ENCODE measurements at places on chromosomes 4 and X.

DNA sequence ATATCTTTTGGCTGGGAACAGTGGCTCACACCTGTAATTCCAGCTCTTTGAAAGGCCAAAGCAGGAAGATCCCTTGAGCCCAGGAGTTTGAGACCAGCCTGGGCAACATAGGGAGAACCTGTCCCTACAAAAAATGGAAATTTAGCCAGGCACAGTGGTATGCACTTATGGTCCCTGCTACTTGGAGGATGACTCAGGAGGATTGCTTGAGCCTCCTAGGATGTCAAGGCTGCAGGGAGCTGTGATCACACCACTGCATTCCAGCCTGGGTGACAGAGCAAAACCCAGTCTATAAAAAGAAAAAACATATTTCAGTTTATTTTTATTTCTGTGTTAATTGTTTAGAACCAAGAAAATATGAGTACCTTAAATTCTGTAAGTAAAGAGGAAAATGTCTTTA lies 123.7 kb downstream of the CBR4 start:
- no peak for DNase-seq

DNA sequence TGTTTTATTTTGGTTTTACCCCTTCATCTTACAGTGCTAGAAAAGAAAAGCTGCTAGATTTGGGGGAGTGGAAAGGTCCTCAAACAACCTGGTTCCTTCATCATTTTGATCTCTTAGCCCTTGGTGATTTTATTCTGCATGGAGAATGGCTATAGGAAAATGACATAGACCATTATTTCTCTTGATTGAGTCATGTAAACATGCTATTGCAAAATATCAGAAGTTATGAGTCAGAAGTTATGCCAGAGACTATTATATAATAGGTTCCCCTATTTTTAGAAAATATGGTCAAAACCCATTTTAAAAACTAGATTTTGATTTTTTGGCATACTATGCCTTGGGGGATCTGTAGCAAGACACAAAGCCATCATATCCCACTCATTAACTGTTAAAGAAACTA lies 83.7 kb upstream of the FAM9C start:
- no peak for DNase-seq

DNA sequence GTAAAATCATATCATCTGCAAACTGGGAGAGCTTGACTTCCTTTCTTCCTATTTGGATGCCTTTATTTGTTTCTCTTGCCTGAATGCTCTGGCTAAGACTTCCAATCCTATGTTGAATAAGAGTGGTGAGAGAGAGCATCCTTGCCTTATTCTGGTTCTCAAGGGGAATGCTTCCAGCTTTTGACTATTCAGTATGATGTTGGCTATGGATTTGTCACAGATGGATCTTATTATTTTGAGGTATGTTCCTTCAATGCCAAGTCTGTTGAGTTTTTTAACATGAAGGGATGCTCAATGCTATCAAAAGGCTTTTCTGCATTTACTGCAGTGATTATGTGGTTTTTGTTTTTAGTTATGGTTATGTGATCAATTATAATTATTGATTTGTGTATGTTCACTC lies 2144.6 kb upstream of the TENM3 start:
- DNase-seq: no peak

DNA sequence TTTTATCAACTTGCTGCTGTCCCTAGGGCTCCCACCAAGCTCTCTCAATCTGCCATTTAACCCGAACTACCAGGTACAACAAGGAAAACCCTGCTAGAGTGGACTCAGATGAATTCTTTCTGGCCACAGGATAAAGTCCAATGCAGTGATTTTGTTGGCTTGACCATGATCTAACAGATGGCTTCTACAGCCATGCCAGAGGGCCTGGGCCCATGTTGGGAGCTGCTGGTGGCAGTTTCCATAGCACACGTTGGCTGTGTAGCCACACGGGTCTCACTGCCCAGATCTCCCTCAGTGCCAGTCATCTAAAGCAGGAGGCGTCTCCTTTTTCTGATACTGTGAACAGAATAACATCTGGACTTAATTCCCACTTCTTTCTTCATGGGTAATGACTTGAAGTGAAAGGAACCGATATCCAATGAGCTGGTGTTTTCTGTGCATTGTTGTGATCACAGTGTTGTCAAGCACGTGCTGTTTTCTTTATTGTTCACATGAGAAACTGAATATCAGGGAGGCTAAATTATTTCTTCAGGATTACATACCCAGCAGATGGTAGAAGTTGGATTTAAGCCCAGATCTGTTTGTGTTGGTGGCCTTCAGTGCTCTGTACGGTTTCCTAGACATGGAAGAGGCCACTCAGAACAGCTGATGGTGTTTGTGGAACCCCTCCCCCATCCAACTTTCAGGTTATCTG lies 85.2 kb upstream of the CLCN4 start:
- no peak for DNase-seq

DNA sequence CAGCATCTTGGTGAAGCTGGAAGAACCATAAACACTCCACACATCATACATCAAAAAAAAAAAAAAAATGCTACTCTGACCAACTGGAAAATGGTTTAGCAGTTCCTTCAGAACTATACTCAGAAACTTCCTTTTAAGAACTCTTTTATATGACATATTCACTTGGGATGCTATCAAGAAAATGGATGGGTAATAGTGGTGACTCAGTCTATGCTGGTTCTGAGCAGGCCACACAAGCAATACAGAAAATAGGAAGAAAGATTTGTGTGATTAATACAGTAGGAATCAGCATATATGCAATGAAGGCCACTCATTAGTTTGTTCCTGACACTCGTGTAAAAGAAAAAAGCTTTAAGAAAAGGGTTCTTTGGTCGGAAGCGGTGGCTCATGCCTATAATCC lies 123.5 kb upstream of the FAT4 start:
- no peak for DNase-seq

DNA sequence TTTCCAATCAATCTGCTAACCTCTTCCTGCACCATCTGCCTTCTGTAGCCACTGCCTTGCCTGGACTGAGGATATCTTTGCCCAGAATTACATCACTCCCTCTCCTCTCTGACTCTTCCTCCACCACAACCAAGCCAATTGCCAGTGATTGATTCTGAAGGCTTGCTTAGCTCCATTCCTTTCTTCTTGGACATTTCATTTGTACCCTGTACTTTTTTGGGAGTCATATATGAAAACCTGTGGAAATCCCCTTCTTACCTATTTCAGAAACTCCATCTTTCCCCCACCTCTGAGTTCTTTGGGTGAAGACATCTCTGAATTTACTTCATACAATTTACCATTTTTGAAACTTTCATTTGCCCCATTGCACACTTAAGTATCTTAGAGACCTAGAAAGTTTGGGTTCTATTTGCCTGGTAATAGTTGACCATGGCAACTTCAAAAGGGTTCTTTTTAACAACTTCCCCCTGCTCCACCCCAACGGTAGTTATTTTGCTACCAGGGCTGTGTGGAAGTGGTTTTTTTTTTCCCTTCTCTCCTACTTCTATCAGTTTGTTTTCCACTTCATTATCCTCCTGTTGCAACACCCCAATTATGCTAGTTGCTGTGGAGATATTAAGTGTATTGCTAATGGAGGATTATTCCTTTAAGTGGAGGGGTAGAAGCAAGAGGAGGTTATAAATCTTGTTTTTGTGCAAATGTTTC lies 14.3 kb downstream of the SGMS2 start:
- no peak for DNase-seq

GRCh38 chr4:71749008-71749594 lies 34.8 kb downstream of the GC start:
- DNase-seq: no peak

DNA sequence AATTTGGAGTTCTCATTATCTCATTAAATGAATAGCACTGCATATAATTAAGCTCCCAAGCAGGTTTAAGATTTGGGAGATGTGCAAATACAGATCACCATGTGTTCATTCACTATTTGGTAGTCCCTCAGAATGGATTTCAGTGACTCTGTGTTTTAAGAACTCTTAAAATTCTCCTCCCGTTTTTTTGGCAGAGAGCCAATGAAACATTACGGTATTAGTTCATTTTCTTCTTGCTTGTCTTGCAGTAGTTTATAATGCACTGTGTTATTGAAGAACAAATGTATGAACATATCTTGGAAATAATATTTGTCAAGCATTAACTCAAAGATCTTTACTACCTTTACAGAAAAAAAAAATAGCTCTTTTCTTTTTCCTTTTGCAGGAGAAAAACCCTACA lies 32.7 kb downstream of the KLF3 start:
- no peak for DNase-seq

DNA sequence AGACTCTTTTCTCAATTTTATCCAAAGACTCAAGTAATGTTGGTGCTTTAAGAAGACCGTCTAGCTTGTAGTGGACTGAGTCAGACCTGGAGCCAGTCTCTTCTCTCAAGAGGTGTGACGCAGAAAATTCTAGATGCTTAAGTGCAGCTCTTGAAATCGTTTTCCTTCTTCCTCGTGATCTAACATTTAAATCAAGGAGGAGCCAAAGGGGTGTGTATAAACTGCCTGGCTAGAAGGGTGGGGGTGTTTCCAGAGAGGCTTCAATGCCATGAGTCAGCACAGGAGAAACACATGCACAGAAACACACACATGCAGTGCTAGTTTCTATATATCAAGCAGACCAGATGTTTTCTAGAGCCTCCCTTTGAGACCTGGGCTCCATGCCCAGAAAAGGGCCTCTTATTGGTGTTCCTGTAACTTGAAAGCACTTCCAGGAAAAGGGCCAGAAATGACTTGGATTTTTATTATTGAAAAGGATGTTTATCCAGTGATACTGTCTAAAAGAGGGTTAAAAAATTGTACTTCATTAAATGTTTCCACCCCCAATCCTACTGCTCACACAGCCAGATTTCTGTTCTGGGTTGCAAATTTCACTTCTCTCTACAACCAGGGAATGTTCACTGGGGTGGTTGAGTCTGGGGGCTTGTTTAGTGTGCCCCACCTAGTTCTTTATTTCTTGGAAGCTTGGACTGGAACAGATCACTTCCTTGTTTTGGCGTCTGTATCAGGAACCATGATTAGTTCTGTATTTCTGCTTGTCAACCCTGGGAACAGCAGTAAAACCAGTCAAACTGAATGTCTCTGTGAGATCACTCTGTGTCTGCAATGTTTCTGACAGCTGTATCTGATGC lies at the start of gene CLIC2:
TSS of gene CLIC2 (minus strand) at position 129 of the 851 bp plus-strand sequence. CDS start 187 bp downstream, outside the sequence.
- DNase-seq: no peak

- DNase-seq: no peak
Measured at GRCh38 chr4:178693816-178694215, 1251.6 kb upstream of the AGA start.

- peak; percentile 78 for DNase-seq
Measured at GRCh38 chr4:101418055-101418454, 70.7 kb upstream of the PPP3CA start.

- DNase-seq: no peak
Measured at GRCh38 chr4:135192751-135193535, 991.4 kb upstream of the PABPC4L start.

- no peak for DNase-seq
Measured at GRCh38 chrX:110418316-110419235, 59.9 kb downstream of the RTL9 start.

DNA sequence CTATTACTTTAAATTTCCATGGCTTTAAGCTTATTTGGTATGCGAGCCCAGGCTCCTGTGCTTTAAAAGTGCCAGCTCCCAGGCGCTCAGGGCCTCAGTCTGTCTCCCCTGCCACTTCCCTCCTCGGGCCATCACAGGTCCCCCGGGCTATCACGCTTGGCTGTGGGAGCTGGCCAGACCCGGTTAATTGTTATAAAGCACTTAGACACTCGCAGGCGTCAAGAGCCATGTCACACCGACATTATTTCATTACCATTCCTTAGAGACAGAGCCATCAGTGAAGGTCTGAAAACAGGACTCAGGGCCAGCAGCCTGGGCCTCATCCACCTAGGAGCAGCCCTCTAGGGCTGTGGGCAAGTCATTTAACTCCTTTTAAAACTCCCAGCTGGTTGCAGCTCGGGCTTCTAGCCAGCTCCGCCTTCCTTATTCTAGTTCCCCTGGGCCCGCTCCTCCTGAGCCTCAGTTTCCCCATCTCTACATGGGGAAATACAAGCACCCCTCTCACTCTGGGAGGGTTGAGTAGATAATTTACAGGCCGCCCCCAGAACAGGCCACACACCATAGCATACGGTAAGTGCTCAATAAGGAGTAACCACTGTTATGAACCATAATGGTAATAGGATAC lies 99.0 kb downstream of the HMX1 start:
- DNase-seq: peak; percentile 44

DNA sequence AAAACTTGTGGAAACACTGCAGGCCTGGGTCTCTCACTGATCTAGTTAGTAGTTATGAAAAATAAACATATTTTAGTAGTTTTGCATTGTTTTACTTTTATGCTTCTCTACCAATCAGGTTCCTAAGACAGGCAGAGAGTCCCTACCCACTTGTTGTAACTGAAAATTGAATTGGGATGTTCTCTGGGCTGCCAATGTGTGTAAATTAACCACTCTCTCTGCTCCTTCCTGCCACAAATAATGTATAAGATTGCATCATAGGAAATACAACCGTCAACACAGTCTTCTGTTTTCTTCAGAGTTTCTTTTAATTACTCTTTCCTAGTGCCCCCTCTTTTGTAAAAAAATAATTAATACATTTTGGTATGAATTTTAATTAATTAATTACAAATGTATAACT lies 677.3 kb downstream of the FSTL5 start:
- DNase-seq: no peak

DNA sequence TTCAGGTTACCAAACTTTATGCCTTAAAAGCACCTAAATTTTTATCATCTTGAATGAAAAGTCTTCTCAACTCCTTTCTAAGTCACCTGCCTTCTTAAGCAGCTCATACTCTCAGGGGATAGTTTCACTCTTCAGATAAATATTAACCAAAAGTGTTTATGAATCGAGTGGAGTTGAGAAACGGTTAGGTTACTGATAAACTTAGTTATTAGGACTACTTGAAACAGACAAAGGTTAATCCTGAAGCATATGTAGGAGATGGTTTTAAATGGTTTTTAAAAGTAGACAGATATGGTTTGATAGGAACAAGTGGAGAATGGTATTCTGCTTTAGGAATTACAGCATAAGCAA lies 32.8 kb downstream of the CLDN22 start:
- DNase-seq: no peak

DNA sequence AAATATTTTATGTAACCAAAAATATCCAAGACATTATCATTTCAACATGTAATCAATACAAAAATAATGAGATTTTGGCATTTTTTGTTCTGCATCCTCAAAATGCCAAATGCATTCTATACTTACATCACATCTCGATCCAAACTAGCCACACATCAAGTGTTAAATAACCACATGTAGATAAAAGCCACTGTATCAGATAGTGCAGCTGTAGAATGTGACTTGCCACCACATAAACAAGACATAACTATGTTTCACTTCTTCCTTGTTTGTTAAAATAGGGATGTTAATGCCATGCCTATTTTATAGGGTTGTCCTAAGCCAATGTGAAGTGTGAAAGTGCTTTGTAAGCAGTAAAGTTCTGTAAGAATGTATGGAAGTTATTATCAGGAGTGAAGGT lies 20.9 kb downstream of the INTS6L start:
- no peak for DNase-seq

DNA sequence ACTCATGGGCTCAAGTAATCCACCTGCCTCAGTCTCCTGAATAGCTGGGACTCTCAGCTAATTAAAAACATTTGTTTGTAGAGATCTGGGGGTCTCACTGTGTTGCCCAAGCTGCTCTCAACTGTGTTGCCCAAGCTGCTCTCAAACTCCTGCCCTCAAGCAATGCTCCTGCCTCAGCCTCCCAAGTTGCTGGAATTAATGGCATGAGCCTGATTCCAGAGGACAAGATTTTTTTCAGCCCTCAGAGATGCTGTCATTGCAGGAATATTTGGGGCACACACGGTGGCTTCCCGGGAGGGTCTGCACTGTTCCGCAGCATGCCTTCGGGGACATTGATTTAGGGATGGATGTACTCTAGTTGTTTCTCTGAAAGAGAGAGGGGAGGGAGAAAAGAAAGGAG lies 49.7 kb downstream of the STK32B start:
- DNase-seq: no peak

GRCh38 chr4:138689187-138689586 lies 326.4 kb upstream of the NOCT start:
- DNase-seq: no peak

Data from natural killer cell treated with Interleukin-12 subunit alpha and Interleukin-12 subunit beta and Interleukin-15 and Interleukin-18, amount 100 ng/mL, for 72 hours (primary cell).